Activated CD8-positive, alpha-beta T cell treated with anti-CD3 and anti-CD28 coated beads for 36 hours (primary cell): ENCODE measurements at places on chromosomes 7 and 10. TPM values are rescaled to one million over a fixed set of nuclear protein-coding genes. Genes with fewer than 3 reads are reported as not detected.

Gene MSS51
- total RNA-seq = 2.3 TPM

Gene FOXI2
- not detected for total RNA-seq

GRCh38 chr7:17331891-17332501 is 33.5 kb downstream of the AHR start:
- DNase-seq = no peak

Gene DENND2A
- not detected for total RNA-seq

- DNase-seq = no peak
These were observed 1.9 kb downstream of the APBB1IP start for GRCh38 chr10:26440088-26440470.

DNA sequence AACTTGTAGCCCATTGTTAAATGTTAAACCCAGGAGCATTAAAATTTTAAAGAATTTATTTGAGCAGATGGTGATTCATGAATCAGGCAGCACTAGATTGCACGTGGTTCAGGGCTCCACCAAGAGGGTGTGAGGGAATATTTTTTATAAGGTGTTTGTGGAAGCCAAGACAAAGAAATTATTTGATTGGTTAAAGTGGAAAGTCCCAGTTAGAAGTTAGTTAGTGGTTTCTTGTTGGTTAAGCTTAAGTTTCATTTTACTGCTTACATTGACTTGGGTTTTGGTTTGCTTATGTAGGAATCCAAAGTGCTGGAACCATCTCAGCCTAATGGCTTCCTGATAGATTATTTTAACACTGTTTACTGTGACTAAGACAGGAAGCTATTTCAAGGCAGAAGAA is 906.2 kb downstream of the LRMDA start:
- no peak for DNase-seq

Gene RGR
- not detected for total RNA-seq

Gene HIP1
- total RNA-seq = 5.6 TPM

Gene CYP2C19
- total RNA-seq = not detected

GRCh38 chr7:2931034-2931415 is 86.9 kb upstream of the GNA12 start:
- no peak for DNase-seq

Gene TFR2
- 11.9 TPM for total RNA-seq

Gene KMT2E
- total RNA-seq = 94.7 TPM

DNA sequence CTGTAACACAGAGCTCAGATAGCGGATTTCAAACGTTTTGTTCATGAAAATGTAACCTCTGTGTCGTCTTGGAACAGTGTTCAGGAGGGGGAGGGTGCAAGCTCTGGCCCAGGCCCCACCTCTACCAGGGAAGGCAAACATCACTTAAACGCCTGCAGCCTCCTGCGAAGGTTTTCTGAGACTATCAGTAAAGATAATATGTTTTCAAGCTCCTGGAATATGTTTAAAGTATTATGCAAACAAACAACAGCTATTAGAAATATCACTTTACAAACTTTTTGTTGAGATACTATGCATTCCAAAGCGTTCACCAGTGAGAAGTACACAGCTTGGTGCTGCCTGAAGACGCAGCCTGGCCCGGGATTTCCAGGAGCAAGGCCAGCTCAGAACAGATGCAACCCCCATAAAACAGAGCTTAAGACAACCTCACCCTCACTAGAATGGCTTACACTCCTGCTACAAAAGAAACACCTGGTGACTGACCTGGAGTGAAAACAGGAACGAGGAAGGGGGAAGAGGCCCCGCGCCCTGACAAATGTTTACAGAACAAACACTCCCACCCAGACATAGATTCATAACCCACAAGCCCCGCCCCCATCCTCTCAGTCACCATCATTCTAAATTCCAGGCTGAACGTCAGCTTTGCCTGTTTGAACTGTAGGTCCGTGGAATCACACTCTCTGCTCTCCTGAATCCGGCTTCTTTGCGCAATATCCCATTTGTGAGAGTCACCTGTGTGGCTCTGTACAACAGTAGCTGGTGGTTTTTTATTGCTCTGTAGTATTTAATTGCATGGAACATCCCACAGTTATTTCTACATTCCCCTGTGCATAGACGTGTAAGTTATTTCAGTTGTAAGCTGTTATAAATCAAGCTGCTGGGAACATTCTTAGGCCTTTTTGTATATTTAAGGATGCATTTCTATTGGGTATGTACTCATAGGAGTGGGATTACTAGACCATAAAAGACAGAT is 155.0 kb downstream of the PTPRN2 start:
- no peak for DNase-seq

DNA sequence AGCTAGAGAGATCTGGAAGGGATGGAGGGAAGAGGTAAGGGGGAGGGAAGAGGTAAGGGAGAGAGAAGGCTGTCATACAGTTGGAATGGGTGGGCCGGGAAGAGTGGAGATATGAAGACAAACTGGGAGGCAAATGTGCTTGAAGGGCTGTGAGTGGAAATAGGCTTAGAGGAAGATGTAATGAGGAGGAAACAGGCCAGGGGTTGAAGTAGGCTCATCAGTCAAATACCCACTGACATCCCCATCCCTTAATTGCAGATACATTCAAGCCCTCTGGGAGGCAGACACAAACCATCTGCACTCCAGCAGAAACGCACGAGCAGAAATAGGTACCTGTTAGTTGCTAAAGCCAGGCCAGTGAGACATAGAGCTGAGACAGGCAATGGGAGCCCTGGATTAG is 2.1 kb downstream of the SYNPO2L start:
- DNase-seq = peak; percentile 11

- DNase-seq = no peak
These were observed 123.1 kb downstream of the DIP2C start for GRCh38 chr10:566241-566885.

- no peak for DNase-seq
These were observed 52.2 kb downstream of the CUBN start for GRCh38 chr10:17077346-17077781.

Gene ABCB1
- 8.9 TPM for total RNA-seq

GRCh38 chr7:27250557-27251070 is 8.0 kb downstream of the EVX1 start:
- DNase-seq = no peak

DNA sequence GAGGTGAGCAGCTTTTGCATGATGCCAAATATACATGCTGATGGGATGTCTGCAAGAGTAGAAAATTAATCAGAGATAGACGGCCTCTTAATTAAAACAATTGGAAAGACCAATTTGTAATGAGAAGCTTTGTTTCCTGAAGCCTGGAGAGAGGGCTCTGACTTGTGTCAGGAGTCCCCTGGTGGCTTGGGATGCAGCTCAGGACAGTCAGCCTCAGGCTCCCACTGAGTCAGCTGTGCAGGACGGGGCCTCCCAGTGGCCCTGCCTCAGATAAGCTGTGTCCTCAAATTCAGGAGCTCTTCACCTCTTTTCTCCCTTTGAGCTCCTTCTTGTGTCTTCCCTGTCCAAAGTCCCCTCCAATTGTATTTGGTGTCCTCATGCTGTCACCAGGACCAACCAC is 438.9 kb upstream of the PODXL start:
- no peak for DNase-seq

Gene PNLIPRP3
- total RNA-seq = not detected

GRCh38 chr7:156429514-156429913 is 211.1 kb upstream of the RNF32 start:
- DNase-seq = no peak

DNA sequence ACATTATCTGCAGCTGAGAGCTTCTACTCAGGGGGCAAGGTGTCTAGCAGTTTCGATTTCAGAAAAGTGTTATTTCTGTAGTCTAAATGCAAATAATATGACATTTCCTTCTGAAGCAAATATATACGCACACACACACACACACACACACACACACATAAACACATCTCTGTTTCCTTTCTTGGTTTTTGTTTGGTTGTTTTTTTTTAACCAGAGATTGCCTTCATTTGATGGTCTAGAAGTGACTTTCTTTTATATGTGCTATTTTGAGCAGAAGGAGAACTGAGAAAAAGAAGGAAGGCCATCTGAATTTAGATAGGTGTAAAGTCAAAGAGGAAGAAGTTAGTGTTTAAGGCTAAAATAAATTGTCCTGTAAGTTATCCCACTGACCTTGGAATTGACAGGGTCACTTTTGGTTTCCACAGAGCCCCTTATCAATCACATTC is 142.2 kb downstream of the TRIL start:
- no peak for DNase-seq

GRCh38 chr7:176786-177459 is 15.4 kb upstream of the FAM20C start:
- DNase-seq = no peak

DNA sequence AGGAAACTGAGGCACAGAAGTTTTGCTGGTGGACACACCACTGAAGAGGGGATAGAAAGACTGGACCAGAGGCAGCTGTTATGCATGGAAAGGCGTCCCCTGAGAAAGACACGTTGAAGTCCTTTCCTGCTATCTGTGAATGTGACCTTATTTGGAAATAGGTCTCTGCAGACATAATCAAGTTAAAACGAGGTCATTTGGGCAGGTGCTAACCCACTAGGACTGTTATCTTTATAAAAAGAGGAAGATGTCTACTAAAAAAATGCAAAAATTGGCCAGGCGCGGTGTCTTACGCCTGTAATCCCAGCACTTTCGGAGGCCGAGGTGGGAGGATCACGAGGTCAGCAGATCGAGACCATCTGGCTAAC is 31.6 kb downstream of the ELMO1 start:
- no peak for DNase-seq

DNA sequence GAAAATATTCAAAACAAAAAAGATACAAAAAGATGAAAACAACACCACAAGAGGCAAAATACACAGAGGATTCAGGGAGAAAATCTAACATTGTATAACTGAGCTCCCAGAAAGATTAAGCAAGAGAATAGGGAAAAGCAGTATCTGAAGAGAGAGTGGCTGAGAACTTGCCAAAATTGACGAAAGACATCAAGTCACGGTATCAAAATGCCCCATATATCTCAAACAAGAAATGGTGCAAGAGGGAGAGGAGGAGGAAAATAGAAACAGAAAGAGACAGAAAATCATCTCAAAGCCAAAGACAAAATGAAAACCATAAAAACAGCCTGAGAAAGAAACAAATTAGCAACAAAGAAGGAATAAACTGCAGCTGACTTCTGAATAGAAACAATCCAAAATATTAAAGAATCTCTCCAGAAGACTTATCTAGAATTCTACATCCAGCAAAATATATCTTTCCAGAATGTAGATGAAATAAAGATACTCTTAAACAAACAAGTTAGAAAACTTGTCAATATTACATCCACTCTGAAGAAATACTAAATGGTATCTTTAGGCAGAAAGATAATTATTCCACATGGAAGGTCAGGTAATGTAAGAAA is 5.5 kb downstream of the USP6NL start:
- DNase-seq = no peak

GRCh38 chr7:20301311-20301939 is 29.3 kb upstream of the ITGB8 start:
- DNase-seq = no peak

DNA sequence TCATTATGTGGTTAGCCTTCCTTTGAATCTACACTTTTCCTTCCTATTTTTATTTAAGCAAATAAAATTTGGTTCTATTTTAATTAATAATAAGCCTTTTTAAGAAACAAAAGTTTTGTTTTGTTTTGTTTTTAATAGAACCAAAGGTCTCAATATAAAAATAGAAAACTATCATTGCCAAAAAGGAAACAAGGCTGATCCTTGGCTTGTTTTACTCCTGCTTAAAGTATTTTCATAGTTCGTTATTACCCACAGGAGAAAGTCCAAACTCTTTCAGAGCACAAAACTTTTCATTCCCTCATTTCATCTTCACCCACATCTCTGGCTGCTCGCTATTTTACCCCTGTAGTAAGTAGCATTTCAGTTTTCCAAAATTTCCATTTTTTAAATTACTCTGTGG is 374.8 kb downstream of the SEMA3D start:
- no peak for DNase-seq

DNA sequence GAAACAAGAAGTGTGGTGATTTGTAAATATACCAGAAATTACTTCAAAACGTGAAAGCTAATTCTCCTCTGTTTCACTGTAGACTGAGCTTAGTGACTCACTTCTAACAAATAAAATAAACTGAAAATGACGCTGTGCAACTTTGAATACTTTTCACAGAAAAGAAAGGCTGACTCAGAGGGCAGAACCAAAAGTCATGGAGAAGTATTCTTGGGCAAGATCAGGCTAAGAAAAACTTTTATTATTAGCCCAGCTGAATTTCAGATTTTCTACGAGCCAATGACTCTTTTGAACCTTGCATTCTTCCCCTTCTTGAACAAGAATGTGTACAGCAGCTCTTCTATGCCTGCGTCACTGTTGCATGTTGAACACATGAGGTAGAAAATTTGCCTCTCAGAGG is 527.3 kb upstream of the GHITM start:
- DNase-seq = no peak

GRCh38 chr7:10034843-10035556 is 938.7 kb upstream of the PHF14 start:
- DNase-seq = no peak

Gene GRID1
- total RNA-seq = not detected

GRCh38 chr7:40221836-40222235 is 87.0 kb downstream of the SUGCT start:
- no peak for DNase-seq

GRCh38 chr7:101457001-101457750 is 94.5 kb downstream of the COL26A1 start:
- DNase-seq = no peak

GRCh38 chr7:70657571-70657970 is 474.4 kb upstream of the GALNT17 start:
- no peak for DNase-seq

Gene PNLIPRP1
- not detected for total RNA-seq

- no peak for DNase-seq
These were observed 91.3 kb downstream of the IMMP2L start for GRCh38 chr7:111470998-111471397.

DNA sequence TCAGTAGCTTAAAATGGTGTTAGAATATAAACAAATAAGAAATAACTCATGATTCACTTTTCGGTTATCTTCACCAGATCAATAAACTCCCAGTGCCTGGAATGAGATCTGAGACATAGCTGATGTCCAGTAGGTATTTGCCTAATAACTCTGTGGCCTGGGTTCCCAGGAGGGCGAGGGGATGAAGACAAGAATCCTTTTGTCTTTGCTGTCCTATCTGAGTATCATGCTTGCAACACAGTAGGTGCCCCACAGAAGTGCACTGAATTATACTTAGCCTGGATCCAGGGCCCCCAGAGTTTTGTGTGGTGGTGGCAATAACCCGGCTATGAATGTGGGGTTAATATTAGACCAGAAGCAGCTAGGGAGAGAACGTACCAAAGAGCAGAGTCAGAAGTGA is 350.1 kb upstream of the AOAH start:
- no peak for DNase-seq

Gene LRIT1
- total RNA-seq = not detected

DNA sequence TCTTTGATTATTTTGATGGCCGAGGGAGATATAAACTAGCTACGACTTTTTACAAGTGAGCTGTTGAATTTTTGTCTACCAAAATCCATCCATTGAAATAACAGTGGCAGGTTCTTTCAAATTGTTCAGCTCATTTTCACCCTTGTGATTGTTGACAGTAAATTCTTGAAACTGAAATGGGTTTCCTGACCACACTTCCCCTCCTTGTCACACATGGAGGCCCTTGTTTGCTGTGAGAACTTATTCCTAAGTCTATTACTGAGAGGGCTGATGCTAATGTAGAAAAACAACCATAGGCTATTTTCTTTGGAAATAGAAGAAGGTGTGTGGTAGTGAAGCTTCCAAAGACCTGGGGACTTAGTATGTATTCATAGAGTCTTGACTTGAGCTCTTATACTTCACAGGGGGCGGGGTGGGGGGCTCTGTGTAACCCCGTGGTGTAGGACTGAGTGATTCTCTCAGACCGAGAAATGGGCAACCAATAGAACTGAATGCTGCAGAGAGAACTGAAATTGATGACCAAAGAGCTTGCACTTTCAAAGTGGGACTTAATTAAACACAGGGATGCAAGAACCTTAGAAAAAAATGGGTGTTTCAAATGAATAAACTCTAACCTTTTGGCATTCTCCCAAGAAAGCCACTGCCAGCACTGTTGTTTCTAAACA is 718.9 kb downstream of the CCSER2 start:
- no peak for DNase-seq

Gene CCL24
- not detected for total RNA-seq
